Neural crest cell (in vitro differentiated cells): ENCODE measurements at places on chromosomes 11 and 22. TPM values are rescaled to one million over a fixed set of nuclear protein-coding genes. Genes with fewer than 3 reads are reported as not detected.

DNA sequence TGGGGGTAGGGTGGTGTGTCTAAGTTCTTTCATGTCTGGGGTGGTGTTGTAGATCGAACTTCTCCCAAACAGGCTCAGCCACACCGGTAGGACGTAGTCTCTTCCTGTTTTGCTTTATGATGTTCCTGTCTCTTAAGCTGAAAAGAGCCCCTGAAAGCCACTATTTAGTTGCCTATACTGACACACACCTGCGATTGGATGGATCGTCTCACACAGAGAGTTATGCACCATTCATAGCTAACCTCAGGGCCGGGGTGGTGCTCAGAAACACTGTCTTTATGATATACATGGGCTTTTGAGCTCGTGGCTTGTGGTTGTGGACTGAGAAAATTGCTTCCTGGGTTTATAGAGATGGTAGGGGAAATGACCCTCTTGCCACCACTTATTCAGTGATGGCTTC lies 137.6 kb downstream of the TEAD1 start:
- no peak for DNase-seq

- DNase-seq: no peak
These were observed 551.0 kb upstream of the ANO5 start for GRCh38 chr11:21641869-21642268.

DNA sequence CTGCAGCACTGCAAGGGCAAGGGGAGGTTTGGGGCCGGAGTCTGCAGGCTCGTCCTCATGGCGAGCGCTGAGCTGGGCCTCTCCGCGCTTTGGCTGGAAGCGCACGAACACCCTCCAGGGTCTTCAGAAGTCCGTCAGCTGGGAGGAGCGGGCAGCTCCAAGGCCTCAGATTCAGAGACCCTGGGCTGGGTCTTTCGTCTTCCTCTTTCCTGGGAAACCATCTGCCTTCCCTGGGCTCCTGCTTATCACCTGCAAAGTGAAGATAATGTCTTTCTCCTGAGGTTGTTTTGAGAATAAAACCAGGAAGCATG lies 525.6 kb downstream of the BRD1 start:
- no peak for DNase-seq

DNA sequence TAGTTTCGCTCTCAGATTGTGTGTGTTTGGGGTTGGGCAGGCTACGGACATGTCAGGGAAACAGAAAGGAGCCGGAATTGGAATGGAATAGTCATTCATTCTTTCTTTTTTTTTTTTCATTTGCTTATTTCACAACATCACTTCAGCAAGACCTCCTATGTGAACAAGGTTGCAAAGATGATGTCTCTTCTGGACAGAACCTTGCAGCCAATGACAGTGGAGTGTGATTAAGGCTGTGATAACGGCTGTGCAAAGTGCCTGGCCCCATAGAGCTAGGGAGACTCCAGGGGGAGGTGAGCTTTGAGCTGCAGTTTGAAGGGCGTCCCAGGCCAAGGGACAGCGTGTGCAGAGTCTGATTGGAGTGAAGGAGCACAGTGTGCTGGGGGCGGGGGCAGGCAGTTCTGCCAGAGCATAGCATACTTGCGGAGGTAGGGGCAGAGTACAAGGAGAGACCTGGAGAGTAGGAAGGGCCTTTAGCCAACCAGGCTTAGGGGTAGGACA lies 3.4 kb downstream of the TIGD3 start:
- DNase-seq: no peak

DNA sequence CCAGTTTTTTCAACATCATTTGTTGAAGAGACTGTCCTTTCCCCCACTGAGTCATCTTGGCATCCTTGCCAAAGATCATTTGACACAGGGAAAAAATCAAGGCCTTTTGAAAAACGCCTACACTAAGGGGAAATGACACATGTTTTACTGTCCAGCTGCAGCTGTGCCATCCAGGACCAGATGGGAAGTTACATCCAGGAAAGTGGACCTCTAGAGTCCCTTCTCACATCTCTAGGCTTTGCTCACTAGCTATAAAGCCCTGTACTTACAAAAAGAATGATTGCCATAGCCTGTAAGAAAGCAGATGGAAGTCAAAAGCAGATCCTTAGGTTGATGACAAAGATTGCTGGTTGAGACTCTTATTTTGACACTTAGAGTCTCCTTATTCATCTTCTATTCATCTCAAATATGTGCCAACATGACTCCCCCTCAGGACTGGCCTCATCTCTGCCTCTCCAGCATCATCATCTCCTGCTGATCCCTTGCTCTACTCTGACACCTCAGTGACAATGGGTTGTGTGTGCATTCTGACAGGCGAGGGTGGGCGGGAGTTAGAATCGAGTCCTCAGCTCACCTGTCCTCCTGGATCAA lies 22.8 kb downstream of the OSBP2 start:
- no peak for DNase-seq

DNA sequence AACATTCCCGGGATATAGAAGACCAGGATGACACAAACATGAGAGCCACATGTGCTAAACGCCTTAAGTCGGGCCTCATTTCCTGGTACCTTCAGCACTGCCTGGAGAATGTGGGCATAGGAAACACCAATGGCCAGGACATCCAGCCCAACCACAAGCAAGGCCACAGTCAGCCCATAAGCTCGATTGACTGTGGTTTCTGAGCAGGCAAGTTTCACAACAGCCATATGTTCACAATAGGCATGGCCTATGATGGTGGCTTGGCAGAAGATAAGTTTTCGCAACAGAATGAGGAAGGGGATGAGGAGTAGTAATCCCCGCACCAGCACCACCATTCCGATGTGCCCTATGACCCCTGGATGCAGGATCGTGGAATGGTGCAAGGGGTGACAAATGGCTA lies 26.9 kb upstream of the OR56A1 start:
- no peak for DNase-seq

DNA sequence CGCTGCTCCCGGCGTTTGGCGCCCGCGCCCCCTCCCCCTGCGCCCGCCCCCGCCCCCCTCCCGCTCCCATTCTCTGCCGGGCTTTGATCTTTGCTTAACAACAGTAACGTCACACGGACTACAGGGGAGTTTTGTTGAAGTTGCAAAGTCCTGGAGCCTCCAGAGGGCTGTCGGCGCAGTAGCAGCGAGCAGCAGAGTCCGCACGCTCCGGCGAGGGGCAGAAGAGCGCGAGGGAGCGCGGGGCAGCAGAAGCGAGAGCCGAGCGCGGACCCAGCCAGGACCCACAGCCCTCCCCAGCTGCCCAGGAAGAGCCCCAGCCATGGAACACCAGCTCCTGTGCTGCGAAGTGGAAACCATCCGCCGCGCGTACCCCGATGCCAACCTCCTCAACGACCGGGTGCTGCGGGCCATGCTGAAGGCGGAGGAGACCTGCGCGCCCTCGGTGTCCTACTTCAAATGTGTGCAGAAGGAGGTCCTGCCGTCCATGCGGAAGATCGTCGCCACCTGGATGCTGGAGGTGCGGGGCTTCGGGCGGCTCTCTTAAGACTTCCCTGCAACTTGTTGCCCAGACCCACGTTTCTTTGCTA lies at the start of gene CCND1:
Gene CCND1, plus strand, starts transcription at position 162 of the 587 bp plus-strand sequence. Its CDS starts 158 bp downstream, at position 320.
- peak; percentile 81 for DNase-seq

DNA sequence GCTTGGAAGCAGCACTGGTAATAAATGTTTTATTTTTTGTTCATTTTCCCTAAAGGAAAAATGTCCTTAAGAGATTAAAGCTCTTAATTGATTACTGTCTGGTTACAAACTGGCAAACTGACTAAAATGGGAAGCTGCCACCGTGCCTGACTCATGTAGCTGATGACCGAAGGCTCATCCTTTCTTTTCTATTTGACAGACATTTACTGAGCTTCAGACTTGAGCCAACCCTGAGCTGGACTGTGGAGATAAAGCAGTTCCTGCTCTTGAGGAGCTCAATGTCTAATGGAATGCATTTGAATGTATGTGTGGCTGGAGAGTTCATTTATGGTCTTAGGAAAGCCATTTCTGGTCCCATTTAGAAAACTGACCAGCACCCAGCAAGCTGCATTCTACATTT lies 91.3 kb downstream of the RNF169 start:
- no peak for DNase-seq

DNA sequence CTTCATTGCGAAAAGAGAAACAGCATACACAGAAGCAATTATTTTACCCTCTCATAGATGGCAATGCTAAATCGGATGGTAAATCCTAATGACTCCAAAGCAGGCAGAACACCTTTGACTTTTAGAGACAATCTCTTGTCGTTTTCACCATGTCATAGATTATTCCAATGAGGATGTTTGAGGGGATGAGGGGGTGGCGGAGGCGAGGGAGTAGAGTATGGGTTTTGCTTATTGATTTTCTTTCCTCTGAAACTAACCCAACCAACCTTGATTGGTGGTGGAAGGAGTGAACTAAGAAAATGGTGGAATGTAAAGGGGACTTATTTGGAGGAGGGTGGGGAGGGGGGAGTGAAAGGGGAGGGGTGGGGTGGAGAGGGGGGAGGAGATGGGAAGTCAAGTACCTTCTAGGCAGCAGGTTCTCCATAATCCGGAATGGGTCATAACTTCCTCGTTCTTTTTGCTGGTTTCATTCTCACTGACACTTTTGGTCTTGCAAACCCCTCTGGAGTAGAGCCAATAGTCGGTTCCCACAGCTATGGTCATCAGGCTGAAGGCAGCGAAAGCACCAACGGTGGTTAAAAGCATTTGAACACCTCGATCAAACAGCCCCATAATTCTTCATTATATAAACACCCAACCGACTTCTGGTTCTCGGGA lies 1.5 kb downstream of the CACNG2 start:
- DNase-seq: no peak

- no peak for DNase-seq
These were observed 187.3 kb upstream of the B3GAT1 start for GRCh38 chr11:134599299-134599771.

DNA sequence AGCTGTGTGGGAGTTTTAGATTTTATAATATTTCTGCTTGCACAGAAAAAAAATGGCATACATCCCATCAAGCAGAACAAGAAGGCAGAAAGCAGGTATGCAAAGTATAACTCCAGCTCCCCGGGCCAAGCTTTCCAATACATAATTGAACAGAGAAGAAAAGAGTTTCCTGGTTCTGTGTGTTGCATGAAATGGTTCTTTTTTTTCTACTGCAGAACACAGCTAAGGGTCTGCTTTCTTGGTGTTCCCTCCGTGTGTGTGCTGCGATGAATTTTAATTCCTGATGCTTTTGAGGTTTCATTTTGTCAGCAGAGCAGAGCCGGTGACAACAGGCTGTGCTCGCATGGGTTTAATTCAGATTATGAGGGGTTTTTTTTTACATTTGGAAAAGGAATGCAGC lies 70.7 kb upstream of the TTC12 start:
- DNase-seq: no peak

DNA sequence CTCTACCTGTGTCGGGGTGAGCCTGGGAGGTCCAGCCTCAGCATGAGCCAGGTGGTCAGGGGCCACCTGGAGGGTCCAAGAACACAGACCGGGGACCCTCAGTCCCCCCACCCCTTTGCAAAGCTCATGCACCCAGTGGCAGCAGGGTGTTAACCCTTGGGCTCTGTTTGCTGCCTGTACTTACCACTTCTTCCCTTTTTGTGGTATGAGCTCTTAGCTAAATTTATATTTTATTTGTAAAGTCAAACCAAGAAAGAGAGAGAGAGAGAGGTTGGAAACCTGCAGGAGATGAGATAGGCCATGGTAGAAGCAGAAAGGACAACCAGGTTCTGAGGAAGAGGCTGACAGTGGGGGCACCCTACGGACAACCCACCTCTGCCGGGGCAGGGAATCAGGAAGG lies 29.9 kb downstream of the IL10RA start:
- DNase-seq: no peak

GRCh38 chr11:73195191-73196007 lies 22.7 kb upstream of the P2RY2 start:
- DNase-seq: no peak

- DNase-seq: peak; percentile 84
These were observed 54.7 kb downstream of the FBXO7 start for GRCh38 chr22:32528984-32529982.

- DNase-seq: no peak
These were observed 47.5 kb downstream of the RPL27A start for GRCh38 chr11:8729837-8730696.

- no peak for DNase-seq
These were observed 1.7 kb downstream of the DRD4 start for GRCh38 chr11:638631-639331.

DNA sequence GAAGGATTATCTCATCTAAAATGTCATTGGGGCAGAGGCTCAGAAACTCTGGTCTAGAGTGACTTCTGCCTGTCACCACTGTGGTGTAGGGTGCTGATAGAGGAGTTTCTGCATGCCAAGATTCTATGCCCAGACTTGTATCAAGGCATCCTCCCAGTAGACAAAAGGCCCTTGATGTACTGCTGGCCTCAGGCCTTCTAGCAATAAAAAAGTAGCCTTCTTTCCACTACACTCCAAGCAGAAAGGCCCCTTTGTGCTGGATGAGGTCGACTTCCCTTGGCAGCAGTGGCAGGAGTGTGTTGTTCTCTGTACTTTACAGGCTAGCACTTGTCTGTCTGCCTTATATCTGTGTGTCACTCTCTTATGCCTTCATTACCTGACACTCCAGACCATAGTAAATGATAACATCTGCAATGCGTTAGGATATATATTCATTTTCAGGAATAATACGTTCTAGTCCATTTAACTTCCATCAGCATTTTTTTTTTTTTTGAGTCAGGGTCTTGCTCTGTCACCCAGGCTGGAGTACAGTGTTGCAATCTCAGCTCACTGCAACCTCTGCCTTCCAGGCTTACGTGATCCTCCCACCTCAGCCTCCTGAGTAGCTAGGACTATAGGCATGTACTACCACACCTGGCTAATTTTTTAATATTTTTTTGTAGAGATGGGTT lies 49.5 kb upstream of the RRM1 start:
- peak; percentile 13 for DNase-seq

- DNase-seq: no peak
These were observed 13.0 kb downstream of the NCF4 start for GRCh38 chr22:36873614-36874308.

CCDC116 gene
- 1.2 and 1.3 TPM in 2 replicates for total RNA-seq

KCNJ4 gene
- total RNA-seq: 4.0 and 4.4 TPM in 2 replicates

TUB gene
- 23.7 and 26.1 TPM in 2 replicates for total RNA-seq

DESI1 gene
- 38.0 and 40.0 TPM in 2 replicates for total RNA-seq

SGSM1 gene
- 0.50 and 0.75 TPM in 2 replicates for total RNA-seq

UPB1 gene
- total RNA-seq: 0.20 TPM in 1 of 2 replicates, not detected in the other

TRIM48 gene
- total RNA-seq: not detected in 2 replicates

DHCR7 gene
- 193 and 208 TPM in 2 replicates for total RNA-seq

OR4P4 gene
- total RNA-seq: not detected in 2 replicates

OR6X1 gene
- not detected in 2 replicates for total RNA-seq

KRTAP5-7 gene
- not detected in 2 replicates for total RNA-seq

OR10G7 gene
- not detected in 2 replicates for total RNA-seq
